Urothelium cell line (cell line): ENCODE measurements at places on chromosomes 12 and 14.
A peak's percentile ranks its signal among the peaks of the same experiment; 100 is the strongest.

DNA sequence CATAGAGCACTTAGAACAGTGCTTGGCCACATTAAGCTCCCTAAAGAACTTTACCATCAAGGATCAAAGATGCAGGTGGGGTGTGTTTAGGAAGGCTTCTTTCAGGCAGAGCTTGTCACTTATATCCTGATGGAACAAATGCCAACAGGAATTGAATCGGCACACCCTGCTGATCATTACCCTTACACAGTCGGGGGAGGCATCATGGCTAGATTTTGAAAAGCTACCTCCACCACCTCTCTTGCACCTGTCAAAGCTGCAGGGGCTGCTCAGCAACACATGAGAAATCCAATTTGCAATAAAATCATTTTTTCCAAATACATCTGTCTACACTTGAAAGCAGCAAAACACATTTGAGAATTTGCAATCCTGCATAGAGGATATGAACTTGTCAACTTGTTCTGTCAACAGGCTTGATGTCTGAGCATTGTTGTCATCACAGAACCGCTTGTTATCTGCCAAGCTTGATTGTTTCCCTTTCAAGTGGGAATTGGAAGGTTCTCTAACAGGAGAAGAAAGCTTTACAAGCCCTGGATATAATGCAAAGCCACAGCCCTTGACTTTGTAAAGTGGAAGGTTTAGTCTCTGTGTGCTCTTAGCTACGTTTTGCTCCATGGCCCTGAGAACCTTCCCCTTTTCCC lies 24.6 kb upstream of the TRIM9 start:
- DNase-seq, result no peak

DNA sequence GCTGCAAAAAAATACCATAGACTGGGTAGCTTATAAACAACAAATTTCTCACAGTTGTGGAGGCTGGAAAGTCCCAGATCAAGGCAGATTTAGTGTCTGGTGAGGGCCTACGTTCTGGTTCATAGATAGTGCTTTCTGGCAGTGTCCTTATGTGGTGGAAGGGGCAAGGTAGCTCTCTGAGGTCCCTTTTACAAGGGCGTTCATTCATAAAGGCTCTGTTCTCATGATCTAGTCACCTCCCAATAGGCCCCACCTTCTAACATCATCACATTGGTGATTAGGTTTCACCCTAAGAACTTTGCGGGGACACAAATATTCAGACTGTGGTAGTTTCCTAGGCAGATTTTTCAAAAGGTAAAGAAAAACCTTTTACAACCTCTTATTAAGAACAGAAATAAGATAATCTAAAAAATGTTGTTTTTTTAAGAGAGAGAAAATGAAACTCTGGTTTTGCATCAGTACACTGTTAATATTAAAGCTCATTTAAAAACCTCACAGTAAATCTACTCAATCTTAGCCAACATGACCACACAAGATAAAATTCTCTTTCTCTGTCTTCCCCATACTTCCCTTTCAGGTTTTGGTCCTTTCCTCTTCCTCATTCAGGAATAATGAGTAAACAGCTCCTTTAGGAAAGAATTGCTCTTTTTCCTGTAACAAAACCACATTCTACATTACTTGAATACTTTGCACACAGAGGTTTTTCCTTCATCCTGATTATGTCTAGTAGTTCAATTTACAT lies 117.5 kb downstream of the UNC79 start:
- DNase-seq, result no peak

- no peak for DNase-seq
Measured at GRCh38 chr12:18979401-18980126, 150.0 kb upstream of the PLEKHA5 start.

GRCh38 chr12:41293011-41293410 lies 104.9 kb downstream of the PDZRN4 start:
- peak; percentile 54 for DNase-seq

GRCh38 chr12:59151243-59151642 lies 230.9 kb upstream of the LRIG3 start:
- DNase-seq, result no peak

- DNase-seq, result peak; percentile 23
Measured at GRCh38 chr12:47551426-47551851, 154.4 kb downstream of the RPAP3 start.

DNA sequence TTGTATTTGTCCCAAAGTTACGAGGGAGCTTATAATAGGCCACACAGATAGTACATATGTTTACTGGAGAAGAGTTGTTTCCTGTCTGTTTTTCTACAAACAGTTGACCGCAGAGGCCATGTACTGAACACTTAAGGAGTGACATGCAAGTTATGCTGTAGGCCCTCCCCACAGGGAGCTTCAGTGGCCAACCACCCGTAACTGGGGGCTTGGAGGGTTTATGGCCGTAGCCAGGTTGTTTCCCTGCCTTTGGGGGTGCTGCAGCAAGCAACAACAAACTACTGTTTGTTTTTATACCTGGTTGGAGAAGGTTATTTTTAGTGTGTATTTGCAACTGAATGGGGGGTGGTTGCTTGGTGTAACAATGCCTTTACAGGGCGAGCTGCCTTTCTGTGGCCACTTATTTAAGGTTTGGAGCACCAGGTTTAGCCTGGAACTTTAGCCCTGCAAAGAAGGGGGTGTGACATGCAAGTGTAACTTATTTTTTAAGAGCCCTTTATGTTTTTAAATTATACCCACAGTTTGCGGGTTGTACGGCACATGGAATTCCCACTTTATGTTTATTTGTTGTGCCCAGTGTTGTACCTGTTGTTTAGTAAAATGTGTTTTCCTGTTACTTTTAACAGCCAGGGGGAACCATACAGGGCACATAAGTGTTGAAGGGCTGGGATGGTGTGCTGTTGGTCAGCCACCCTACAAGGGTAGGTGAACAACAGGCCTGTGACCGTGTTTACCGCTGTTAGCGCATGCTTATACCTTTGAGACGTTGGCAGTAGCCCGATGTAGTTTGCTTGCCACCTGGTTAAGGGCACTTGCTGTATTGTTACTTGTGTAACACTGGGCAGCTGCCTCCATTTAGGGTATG lies 29.9 kb upstream of the G2E3 start:
- DNase-seq, result no peak

GRCh38 chr12:87368259-87368658 lies 660.9 kb downstream of the C12orf50 start:
- DNase-seq, result no peak

GRCh38 chr12:104669851-104670337 lies 213.1 kb downstream of the CHST11 start:
- no peak for DNase-seq

GRCh38 chr14:98198385-98198784 lies 1073.6 kb downstream of the BCL11B start:
- peak; percentile 11 for DNase-seq

GRCh38 chr14:75390183-75390582 lies 37.6 kb upstream of the JDP2 start:
- DNase-seq, result no peak

- no peak for DNase-seq
Measured at GRCh38 chr14:100428727-100429126, 105.6 kb downstream of the SLC25A47 start.

- DNase-seq, result no peak
Measured at GRCh38 chr12:2215709-2216560, 163.1 kb downstream of the CACNA1C start.

DNA sequence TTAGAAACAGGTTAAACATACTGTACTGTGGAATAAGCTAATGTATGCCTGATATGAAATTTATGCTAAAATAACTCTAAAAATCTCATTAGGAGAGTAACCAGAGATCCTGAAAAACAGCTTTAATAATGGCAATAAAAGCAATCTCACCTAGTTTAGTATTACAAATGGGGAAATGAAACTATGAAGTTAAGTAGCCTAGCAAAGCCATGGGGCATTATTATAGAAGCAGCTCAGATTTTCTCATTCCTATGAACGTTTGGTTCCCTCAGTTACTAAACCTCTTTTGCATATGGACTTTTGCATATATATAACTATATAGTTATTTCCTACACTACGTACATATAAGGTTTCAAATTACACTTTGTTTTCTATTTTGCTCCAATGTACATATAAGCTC lies 25.0 kb upstream of the APPL2 start:
- no peak for DNase-seq

DNA sequence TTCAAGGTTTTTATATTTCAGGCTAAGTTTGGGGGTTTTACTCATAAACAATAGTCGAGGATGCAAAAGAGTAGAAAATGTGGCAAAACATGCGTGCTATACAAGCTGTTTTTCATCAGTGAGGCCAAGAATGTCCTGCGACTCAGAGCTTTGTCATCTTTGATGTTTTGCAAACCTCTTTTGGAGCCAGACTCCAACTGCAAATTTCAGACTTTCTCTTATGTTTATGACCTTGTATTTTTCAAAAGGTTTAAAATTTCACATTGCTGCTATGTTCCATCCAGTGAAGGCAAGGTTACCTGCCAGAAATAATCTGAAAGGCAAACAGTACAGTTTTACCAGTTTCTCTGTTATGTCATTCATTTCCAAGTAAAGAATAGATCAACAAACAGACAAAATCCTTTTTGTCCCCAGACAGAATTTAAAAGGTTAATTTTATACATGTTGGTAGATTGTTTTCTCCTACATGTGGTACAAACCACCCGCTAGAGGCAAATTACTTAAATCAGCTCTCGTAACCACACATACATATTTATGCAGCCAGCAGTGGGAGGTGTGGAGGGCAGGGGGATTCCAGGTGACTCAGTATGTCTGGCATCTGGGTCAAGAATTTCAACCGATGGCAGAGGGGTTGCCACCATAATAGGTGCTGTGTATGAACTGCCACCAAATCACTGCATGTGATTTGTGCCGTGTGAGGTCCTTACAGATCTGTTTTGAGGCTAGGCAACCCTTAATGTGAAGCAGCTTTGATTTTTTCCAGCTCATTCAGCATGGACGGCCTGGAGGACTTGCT lies 119.8 kb upstream of the CPM start:
- peak; percentile 73 for DNase-seq

DNA sequence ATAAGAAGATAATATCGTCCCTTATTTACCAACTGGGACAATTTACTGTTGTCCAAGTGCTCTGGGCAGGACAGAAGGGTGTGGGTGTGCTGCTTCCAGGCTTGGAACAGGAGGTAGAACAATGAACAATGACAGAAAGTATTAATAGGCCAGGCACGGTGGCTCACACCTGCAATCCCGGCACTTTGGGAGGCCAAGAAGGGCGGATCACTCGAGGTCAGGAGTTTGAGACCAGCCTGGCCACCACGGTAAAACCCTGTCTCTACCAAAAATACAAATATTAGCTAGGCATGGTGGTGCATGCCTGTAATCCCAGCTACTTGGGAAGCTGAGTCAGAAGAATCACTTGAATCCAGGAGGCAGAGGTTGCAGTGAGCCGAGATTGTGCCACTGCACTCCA lies 2.5 kb downstream of the IFI27 start:
- DNase-seq, result no peak

GRCh38 chr12:49043241-49043640 lies 17.4 kb downstream of the KMT2D start:
- no peak for DNase-seq

GRCh38 chr12:25126746-25127145 lies 68.2 kb downstream of the DNAI7 start:
- no peak for DNase-seq

- no peak for DNase-seq
Measured at GRCh38 chr12:131357185-131357747, 353.6 kb upstream of the SFSWAP start.

GRCh38 chr12:117142094-117142493 lies 42.9 kb upstream of the TESC start:
- DNase-seq, result no peak

- DNase-seq, result peak; percentile 38
Measured at GRCh38 chr12:45343269-45344051, 127.6 kb downstream of the ANO6 start.

GRCh38 chr12:53334822-53335221 lies 1.3 kb downstream of the SP7 start:
- no peak for DNase-seq

- no peak for DNase-seq
Measured at GRCh38 chr12:119201789-119202543, 23.2 kb downstream of the HSPB8 start.

GRCh38 chr12:104551-105081 lies 38.0 kb downstream of the IQSEC3 start:
- DNase-seq, result no peak

GRCh38 chr12:32159381-32159780 lies 52.7 kb downstream of the BICD1 start:
- DNase-seq, result no peak

GRCh38 chr12:89454080-89454848 lies 70.3 kb downstream of the GALNT4 start:
- no peak for DNase-seq

DNA sequence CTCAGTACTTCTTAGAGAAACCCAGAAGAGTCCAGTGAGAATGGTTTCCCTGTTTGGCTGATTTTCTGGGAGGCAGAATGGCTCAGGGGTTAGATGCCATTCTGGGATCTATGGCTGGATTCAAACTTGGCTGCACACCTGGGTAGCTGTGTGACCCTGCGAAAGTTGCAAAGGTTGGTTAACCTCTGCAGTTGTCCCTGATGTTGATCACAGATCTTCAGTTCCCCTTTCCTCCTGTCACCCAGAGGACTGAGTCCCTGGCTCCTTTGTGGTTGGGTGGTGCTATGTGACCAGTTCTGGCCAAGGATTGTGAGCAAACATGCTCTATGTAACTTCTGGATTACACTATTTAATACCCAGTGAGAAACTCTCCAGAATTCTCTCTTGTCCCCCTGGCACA lies 418.0 kb downstream of the RGS6 start:
- no peak for DNase-seq

DNA sequence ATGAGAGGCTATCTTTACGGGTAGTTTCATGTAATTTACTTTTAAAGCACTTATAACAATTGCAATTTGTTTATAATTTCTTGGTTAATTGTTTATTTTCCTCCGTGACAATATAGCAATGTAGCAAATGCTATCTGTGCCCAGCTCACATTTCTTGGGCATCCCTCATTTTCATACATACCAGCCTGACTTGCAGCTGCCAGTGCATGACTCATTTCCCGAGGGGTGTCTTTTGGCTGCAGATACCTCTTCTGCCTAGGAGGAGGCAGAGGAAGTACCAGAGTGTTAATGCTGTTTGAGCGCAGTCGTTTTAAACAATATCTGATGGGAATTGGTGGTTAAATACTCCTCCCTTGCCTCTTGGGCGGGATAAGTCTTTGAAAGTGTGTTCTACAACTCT lies 104.2 kb upstream of the ABCD2 start:
- peak; percentile 81 for DNase-seq

- peak; percentile 88 for DNase-seq
Measured at GRCh38 chr14:54253195-54253947, 143.4 kb upstream of the CDKN3 start.

DNA sequence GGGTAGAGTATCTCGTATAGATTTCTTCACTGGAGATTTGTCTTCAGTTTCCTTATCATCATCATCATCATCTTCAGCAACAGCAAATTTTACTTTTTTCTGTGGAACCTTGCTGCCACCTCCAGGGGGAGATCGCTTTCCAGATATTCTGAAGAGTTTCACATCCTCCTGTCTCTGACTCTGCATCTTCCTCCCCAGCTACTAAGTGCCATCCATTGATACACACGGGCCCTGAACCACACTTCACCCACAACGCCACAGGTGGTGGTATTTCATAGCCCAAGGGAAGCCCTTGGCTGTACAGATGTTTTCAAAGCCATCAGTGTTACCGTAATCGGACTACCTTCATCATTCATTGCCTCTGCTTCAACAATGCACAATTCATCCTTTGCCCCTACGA lies 82.2 kb downstream of the PPP2R5C start:
- DNase-seq, result no peak

- no peak for DNase-seq
Measured at GRCh38 chr14:77406086-77406485, 17.2 kb downstream of the NOXRED1 start.

GRCh38 chr14:94370524-94370910 lies 17.9 kb downstream of the SERPINA1 start:
- DNase-seq, result no peak
